ENCODE measurements at places on chromosomes 11 and 22.

DNA sequence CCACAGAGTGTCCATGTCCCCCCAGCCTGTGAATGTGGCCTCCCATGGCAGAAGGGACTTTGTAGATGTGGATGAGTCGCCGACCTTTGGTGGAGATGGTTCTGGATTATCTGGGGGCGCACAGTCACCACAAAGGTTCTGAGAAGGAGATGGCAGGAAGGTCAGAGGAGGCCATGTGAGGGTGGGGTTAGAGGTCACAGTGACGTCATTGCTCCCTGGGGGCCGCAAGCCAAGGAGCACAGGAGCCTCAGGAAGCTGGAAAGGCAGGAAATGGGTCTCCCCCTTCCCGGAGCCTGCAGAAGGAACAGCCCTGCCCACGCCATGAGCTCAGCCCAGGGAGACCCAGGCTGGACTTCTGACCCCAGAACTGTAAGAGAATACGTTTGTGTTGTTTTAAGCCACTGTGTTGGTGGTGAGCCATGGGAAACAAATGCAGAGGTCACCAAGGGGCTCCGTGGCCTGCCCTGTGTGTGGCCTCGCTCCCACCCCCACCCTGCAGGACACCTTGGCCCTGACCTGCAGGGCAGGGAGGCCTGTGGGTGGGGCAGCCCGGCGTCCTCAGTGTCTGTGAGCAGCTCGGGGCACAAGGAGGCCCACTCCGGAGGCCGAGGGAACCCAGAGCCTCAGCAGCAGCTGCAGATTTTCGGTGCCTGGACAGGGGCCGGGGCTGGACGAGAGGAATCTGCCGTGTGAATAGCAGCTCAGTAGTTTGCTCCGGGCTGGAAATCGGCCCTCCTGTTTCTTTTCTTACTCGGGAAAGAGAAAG lies 32.1 kb downstream of the GRAMD4 start:
- no peak for DNase-seq

DNA sequence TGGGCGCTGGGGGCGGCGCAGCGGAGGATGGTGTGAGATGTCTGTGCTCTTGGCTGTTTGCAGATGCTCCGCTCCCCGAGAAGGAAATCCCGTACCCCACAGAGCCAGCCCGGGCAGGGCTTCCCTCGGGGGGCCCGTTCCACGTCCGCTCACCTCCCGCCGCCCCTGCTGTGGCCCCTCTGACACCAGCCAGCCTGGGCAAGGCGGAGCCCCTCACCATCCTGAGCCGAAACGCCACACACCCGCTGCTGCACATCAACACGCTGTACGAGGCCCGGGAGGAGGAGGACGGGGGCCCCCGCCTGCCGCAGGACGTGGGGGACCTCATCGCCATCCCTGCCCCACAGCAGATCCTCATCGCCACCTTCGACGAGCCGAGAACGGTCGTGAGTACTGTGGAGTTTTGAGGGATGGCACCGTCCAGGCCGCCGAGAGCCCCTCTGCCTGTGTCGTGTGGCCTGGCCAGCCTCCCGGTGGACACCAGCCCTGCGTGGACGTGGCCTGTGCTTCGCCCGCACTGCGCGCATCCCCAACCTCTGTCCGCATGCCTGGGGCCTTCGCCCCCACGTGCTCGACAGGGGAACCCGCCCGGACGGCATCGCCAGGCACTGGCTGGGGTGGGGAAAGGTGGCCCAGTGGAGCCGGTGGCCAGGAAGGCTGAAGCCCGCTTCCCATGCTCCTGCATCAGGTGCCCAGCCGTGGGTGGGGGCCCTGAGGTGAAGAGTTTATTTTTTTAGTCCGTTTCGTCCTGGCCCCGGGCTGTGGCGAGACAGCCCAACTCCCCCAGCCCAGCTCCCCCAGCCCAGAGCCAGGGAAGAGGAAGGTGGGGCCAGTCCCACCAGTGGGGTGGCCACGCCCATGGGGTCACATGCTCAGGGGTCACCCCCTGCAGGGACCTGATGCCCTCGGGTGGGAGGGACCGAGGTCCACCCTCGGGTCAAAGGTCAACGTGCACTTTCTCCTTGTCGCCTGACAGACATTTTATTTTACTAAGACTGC lies 6.5 kb upstream of the TRABD start:
- no peak for DNase-seq

GRCh38 chr11:119057000-119057769 lies at the start of gene HYOU1:
Gene HYOU1 (minus strand): TSS chr11:119057205. CDS start chr11:119056160, 1,045 bp downstream.
- peak; percentile 90 for DNase-seq

GRCh38 chr11:125790825-125791224 lies 2.9 kb downstream of the PATE3 start:
- DNase-seq, result no peak

- peak; percentile 78 for DNase-seq
Observed at GRCh38 chr11:59135648-59136461, 6.8 kb upstream of the FAM111A start.

DNA sequence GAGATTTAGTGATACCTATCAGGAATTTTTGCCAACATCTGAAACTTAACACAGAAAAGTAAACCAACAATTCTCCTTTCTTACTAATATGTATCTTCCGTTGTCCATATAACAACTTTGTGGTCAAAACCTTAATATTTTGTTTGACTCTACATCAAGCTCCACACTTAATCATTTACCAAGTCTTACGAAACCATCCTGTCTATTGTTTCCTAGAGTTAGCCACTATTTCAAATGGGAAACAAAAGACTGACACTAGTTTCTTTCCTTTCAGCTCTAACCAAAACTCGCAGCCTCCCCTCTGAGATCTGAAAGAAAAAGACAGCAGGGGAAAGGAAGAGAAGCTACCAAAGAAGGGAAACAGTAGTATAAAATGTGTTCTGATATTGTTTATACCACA lies 26.5 kb upstream of the PRDM10 start:
- peak; percentile 51 for DNase-seq
